Aortic smooth muscle cell (primary cell): ENCODE measurements at places on chromosomes 4 and X. TPM values are rescaled to one million over a fixed set of nuclear protein-coding genes. Genes with fewer than 3 reads are reported as not detected.

The IQSEC2 gene
- total RNA-seq = 4.5 and 4.8 TPM in 2 replicates

The ATOH1 gene
- total RNA-seq = not detected in 2 replicates

The MTNR1A gene
- not detected in 2 replicates for total RNA-seq

The ERAS gene
- total RNA-seq = not detected in 2 replicates

The PAGE1 gene
- not detected in 2 replicates for total RNA-seq
